Renal cortex interstitium (tissue), 15 donors: ENCODE measurements at places on chromosomes 12 and 14. TPM values are rescaled to one million over a fixed set of nuclear protein-coding genes. Genes with fewer than 3 reads are reported as not detected.

DNA sequence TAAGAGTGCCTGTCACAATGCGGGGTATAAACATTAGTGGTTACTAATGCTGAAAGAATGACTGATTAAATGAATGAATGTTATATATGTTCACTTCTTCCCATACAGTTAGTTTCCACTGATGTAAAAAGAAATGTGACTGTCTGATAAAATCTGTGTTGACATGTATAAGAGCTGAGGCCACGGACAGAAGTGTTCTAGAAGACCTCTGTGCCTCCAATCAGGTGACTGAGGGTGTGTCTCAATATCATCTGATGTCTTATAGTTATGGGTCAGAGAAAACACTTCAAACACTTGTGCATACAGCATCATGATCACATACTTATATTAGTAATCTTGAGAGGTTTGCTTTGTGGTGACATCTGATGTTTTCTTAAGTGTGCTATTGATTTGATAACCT lies 183.4 kb downstream of the TTC7B start:
- DNase-seq, result no peak

OVCH1 gene
- polyA plus RNA-seq, result 0.67 TPM

GRCh38 chr12:19641235-19642080 lies 202.2 kb downstream of the AEBP2 start:
- no peak for DNase-seq

DNA sequence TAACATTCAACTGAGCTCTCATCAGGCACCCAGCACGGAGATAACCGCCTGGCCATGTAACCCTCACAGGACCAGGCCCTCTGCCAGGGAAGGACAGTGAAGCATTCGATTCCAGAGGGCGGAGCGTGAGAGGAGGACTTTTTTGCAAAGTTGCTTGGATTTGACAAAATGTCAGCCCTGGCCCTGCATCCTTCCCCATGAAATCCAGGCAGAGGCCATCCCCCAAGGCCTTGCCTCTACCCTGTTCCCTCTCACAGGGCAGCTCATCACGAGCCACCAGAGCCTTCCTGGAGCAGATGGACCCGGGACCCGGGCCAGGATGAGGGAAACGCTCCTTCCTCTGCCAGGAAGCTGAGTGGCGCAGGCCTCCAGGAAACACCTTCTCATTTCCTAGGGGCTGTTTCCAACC lies 17.0 kb downstream of the CAMKK2 start:
- DNase-seq, result no peak

DNA sequence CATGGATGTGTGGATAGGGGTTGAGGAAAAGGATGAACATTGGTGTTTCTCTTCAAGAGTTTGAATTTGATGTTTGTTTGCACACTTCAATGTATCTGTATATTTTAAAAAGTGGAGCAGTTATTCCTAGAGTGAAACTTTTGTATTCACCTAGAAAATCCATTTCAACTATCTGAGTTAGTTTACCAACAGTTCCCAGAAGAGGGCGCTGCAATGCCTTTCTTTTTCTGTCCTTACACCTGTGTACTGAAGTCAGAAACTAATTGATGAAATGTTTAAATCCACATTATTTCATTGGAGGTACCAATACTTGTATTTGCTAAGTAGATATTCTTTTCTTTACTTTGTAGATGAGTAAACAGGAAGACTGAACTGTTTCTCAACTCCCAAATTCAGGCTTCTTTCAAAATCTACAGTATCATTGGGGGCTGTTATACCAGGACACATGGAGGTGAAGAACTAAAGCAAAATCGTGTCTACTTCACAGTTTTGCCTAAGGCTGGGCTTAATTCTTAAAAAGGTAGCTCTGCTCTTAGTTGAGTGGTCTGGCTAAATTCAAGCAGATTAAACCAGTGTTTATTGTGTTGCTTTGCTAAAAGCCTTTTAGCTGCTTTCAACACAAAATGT lies 26.6 kb upstream of the KLRB1 start:
- no peak for DNase-seq

DNA sequence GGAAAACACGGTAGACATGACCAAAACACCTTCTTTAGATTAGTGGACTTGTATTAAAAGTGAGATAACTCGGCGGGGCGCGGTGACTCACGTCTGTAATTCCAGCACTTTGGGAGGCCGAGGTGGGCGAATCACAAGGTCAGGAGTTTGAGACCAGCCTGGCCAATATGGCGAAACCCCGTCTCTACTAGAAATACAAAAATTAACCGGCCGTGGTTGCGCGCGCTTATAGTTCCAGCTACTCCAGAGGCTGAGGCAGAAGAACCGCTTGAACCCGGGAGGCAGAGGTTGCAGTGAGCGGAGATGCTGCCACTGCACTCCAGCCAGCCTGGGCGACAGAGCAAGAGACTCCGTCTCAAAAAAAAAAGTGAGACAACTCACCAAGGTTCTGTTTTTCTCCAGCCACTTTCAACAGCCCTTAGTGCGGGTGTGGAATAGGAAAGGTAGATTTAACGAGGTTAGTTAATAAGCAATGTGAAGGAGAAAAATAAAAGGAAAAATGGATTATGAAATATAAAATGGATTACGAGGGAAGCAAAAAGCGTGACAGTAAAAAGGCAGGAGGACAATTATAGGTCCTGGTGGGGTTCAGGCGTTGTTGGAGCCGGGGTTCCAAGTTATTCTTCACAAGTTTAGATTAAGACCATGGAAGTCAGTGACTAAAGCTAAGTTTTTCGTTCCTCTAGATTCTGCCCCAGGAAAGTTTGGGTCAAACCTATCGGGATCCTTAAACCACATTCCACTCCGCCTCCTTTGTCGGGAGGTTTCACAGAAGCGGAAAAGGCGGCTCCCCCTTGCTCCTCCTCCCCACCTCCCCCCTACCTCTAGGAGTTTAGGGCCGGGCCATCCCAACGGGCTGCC lies 534 bp downstream of the PPP2R3C start:
- no peak for DNase-seq

- no peak for DNase-seq
These were observed 424.8 kb downstream of the DIO2 start for GRCh38 chr14:79786522-79786921.

DNA sequence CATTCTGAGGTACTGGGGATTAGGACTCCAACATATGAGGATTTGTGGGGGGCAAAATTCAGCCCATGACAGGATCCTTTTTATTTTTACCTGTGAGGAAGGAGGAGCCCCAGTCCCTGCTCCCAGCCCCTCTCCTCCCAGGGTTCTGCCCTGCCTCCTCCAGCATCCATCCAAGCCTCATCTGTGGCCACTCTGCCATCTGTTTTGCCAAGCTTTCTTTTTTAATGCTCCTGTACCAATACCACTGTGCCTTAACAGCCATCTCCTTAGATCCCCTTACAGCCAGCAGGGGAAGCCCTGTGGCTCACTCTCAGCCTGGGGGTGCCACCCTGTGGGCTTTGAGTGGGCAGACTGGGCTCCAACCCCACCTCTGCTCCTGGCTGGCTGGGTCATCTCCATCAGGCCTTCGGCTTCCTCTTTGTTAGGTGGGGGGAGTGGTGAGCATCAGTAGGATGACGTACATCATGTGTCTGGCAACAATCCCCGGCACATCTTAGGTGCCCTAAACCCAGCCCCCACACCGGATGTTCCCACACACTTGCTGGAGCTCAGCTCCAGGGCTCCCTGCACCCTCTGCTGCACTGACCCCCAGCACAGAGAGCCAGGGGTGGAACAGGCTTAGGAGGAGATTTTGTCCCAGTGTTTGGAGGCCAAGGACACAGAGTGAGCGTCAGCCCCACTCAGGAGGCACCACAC lies 40.2 kb downstream of the CYP46A1 start:
- no peak for DNase-seq

- DNase-seq, result no peak
These were observed 2.9 kb upstream of the RTL1 start for GRCh38 chr14:100906420-100906819.

PLEKHG3 gene
- polyA plus RNA-seq, result 89.0 TPM

ASB2 gene
- polyA plus RNA-seq, result 0.29 TPM

- no peak for DNase-seq
These were observed 76.2 kb downstream of the ZFP36L1 start for GRCh38 chr14:68716698-68717097.

DNA sequence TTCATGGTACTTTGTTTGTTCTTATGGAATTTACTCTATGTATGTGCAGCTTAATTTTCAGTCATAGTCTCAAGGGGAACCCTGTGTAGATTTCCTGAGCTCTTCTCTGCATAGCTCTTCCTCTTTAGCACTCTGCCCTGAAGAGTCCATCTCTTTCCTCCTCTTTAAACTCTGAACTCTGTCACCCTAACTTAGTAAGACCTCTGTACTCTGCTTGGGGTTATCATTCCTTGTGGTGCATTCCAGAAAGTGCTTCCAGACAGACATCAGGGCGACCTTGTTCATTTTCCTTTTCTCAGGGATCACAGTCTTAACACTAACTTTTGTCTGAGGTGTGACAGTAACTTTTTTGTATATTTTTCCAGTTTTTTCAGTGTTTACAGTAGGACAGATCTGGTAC lies 179.3 kb downstream of the RAD51B start:
- no peak for DNase-seq
